Thymus (tissue), 14 donors: ENCODE measurements at places on chromosomes 12 and 14.

- no peak for DNase-seq
Measured at GRCh38 chr14:30874999-30875787, 834 bp downstream of the COCH start.

- no peak for DNase-seq
Measured at GRCh38 chr14:86997271-86997670, 995.7 kb downstream of the GALC start.

DNA sequence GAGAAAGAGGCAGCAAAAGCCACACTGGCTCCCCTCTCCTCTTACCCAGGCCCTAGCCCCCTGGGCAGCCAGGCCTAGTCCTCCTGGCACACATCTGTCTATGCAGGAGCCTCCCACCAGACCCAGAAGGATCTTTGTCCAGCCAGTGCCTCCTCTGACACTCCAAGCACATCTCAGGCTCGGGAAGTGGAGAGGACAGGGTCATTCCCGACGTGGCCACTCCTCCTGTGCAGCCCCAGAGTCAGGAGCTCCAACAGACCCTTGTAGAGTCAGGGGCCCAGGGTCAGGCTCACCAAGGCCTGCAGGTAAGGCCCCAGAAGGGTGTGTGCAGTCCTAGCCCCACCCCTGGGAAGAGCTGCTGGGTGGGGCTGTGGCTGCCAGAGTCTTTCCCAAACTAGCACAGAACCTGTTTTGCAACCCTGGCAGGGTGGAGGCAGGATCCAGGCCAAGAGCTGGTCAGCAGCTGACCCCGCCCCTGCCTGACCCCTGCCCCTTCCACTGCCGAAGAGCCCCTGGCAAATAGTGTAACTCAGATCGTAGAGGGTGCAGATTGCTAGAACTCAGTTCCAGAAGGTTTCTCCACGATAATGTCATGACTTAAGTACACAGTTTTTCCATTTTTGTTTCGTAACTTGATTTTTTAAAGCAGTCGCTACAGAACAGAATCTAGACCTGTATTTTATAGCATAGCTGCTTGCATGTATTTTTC, 26.6 kb upstream of the PNMA1 start:
- no peak for DNase-seq

DNA sequence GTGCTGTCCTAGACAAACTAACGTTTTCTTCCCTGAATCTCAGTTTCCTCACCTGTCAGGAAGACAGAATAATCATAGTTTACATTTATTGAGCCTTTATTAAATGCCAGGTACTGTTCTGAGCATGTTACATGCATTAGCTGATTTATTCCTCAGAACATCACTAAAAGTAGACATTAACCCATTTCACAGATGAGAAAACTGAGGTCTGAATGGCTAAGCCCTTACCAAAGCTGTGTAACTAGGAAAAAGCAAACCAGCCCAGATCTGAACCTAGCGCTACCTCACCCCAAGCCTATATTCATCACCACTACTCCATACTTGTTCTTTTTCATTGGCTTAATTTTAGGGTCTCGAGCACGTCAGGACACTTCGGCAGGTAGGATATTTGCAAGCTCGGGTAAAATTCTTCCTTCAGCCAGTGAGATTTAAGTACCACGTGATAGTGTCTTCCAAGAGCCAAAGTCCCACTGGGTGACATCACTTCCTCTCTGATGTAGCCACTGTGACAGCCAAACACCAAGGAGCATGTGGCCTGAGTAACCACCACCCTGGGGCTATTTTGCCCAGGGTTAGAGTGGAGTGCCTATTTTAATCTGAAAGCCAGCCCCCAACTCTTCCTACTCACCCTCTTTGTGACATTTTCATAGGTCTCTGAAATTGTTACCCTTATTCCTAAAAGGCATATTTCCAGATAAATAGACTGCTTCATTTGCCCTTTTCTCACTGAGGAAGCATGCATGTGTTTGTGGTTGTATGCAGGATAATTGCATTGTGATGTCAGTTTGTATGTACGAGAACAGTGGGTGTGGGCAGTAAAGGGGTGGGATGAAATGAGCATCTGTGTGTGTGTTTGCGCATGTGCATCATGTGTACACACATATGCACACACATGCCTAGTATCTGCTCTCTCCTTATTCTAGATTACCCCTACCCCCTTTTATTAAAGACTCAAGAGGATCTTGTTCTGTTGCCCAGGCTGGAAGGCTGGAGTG, 62.2 kb upstream of the WSCD2 start:
- DNase-seq = no peak

GRCh38 chr14:106417224-106418049, 891.1 kb downstream of the TMEM121 start:
- no peak for DNase-seq

DNA sequence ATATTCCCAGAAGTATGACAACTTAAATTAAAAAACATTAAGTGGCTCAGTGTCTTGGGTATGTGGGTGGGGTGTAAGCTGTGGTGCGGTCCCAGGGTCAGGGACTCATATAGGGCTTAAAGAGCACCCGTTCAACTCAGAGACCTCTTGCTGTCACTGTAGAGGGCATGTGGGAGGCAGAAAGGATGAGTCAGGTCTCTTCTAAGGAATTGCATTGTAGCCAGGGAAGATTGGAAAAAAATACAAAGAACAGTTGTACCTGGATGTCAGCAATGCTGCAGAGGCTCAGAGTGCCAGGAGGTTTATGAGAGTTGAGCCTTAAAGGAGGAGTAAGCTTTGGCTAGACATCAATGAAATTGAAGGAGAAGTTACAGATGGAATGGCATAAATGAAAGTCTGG, 104.1 kb downstream of the MYRFL start:
- no peak for DNase-seq

- DNase-seq = no peak
Measured at GRCh38 chr12:110282956-110283817, 2.1 kb downstream of the ATP2A2 start.

- no peak for DNase-seq
Measured at GRCh38 chr12:29781705-29782266, 2.0 kb downstream of the TMTC1 start.

- DNase-seq = no peak
Measured at GRCh38 chr14:77988970-77989369, 181.2 kb upstream of the NRXN3 start.

DNA sequence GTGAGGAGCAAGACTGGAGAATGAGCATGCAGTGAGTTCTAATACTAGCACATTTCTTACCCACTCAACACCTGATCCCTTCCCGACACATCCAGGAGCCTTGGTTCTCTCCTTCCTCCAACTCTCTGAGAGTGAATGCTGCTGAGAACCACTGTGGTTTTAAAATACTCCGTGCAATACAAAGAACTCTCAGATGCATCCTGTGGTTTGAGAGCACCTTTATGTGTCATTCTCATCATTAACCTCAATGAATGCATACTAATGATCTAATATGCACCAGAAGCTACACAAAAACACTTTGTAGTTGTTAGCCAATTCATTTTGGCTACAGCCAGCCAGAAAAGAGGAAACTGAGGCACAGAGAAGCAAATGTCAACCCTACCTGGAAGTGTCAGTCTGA, 87.6 kb downstream of the GALNT8 start:
- no peak for DNase-seq

DNA sequence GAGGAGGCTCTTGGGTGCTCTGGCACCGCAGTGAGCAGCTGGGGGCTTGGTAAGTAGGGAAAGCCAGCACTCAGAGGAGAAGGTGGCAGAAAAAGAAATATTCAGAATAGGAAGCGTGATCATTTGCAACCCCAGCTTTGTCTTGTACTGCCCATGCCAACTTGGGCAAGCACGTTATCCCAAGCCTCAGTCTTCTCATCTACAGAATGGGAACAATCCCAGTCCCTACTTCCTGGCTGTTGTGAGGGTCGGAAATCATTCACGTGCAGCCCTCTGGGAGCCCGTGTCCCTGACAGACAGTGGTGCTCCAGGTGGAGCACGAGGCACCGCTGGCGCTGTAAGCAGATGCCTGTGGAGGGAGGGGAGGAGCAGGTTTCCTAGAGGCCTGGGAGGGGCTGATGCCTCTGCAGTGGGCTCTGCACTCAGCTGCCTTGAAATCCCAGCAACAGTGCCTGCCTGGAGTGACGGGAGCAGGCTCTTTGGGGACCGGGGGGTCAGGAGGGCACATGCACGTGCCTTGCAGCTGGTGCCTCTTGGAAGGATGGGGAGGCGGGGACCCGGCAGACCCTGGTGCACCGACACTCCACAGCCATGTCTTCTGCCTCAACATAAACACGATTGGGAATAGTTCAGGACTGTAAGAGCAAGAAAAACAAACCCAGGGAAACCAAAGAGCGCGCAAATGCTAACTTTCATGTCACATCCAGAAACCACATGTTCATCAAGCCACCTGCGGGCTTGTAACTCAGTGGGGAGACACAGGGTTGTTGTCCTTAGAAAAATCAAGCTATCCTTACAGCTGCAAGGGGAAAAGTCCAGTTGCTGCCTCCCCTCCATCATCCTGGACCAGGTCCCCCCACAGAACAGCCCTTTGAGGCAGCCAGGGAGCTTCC, 86.5 kb upstream of the DIO3 start:
- no peak for DNase-seq

GRCh38 chr12:57549909-57550640, at the start of gene KIF5A:
KIF5A (plus strand) TSS chr12:57550044; CDS start chr12:57550272, 228 bp downstream.
- DNase-seq = no peak

DNA sequence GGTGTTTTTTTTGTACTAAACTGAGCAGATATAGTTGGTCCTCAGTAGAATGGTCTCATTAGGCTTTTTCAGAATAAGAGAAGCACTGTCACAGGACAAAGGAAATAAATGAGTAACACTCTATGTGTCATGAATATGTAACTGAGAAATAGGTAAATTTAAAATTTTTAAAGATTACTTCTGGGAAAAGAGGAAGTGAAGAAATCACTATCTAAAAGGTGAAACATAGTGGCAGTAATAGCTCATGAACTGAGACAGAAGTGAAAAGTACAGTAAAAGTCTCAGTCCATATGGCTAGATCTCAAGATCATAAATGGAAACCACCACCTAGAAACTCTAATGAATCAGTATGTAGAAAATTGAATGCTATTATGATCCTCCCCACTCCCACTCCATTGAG, 89.3 kb upstream of the TTC7B start:
- DNase-seq = no peak

- DNase-seq = no peak
Measured at GRCh38 chr12:88062474-88062873, 33.3 kb upstream of the C12orf50 start.

DNA sequence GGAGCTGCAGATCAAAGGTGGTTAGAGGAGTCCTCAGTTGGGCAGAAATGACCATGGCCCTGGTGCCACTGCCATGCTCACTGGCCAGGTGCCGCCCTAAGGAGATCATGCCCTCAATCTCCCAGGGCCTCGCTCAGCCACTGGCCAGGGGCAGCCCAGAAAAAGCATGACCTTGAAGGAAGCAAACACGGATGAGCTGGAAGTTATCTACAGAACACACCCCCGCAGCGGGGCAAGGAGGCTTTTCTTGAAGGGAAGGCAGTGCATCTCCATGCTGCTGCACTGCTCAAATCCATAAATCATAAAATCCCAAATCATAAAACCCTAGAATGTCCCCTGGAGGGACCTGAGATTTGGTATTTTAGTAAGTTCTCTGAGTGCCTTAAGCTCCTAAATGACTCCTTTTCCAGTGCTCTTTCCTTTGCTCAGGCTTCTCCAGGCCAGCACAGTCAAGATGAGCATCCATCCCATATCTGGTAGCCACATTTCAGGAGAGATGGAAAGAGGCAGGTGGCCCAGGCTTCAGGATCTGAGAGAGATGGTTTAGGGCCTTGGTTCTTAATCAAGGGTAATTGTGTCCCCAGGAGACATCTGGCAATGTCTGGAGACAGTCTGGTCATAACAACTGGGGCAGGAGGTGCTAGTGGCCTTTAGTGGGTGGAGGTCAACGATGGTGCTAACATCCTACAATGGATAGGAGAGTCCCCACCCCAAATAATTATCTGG, 217.3 kb downstream of the RBM19 start:
- no peak for DNase-seq

DNA sequence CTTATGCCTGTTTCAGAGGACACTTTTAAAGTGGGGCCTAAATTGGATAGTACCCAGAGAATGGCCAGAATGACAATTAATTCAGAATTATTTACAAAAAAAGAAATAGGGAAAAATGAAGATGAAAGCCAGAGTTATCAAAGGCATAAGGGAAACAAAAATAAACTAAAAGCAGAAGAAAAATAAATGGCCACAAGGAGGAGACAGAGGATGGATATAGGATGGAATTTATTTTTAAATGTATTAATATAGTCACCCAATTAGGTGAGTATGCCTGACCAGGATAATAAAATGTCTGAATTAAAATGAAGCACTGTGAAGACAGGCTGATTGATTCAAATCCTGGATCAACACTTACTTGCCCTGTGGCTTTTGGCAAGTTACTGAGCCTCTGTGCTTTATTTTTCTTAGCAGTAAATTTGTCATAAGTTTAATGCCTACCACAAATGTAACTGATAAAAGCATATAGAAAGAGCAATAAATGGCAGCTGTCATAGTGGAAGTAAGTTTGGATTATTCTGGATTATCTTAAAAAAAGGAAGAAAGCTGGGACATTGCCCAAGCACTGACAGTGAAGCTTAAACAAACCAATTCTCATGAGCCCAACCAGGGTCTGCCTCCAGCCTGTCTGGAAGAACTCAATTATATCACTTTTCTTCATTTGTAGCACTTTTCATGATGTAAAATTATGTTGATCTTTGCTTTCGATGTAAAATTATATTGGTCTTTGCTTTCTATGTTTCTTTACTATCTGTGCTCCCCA, 3.5 kb downstream of the CLEC9A start:
- no peak for DNase-seq

- DNase-seq = no peak
Measured at GRCh38 chr12:107236824-107237511, 143.6 kb upstream of the CRY1 start.

DNA sequence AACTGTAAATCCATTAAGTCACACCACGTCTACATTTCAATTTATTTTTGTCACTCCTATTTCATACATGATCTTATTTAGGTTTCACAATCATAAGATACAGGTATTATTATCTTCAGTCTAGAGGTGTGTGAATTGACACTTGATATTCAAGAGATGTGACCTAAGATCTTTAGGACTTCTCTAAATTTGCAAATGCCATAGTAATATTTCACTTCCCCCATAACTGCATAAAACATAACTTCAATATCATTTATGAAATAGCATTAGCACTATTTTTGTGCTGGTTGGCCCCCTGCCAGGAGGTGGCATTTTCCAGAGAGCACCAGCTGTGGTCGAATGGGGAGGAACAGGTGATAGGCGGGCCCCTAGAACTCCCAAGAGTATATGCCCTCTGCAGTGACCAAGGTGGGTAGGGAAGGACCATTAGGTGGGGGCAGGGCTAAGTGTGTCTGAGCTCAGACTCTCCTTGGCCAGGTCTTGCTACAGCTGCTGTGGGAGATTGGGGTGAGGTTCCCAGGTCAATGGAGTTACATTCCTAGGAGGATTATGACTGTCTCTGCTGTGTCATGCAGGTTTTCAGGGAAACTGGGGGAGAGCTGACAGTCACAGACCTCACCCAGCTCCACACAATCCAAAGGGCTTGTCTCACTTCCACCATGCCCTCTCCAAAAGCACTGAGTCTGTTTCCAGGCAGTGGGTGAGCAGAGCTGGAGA, 49.2 kb upstream of the ERGIC2 start:
- no peak for DNase-seq
